Activated T-cell treated with anti-CD3 and anti-CD28 coated beads, Interleukin-2, amount 50 U/mL, for 24 hours (primary cell): ENCODE measurements at places on chromosomes 16 and 17.

DNA sequence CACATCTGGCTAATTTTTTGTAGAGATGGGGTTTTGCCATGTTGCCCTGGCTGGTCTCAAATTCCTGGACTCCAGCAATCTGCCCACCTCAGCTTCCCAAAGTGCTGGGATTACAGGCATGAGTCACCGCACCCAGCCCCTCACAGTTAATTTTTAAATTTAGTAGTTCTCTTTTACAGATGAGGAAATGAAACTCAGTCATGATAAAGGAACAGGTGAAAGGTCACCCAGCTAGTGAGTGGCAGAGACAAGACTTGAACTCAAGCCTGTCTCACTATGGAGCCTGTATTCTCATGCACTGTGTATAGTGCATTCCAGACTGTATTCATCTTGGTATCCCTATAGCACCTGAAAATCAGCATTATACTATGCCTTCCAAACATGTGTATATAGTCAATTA lies 77.1 kb upstream of the WSB1 start:
- no peak for DNase-seq

- DNase-seq = no peak
Measured at GRCh38 chr17:65154770-65155589, 17.8 kb downstream of the RGS9 start.

DNA sequence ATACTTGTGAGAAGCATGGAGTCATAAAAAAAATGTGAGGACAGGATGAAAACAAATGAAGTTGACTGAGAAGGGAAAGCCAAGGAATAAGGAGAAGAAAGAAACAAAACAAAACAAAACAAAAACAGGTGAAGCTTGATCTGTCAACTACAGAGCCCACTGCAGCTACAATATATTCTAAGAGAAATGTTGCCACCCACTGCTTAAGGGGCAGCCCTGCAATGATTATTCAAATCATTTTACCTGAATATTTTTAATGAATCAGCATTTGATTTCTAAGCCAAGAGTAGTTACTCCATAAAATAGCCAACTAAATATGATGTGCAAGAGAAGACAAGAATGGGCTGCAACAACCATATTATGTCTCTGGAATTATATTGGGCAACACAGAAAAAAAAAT lies 252.0 kb upstream of the KIF2B start:
- DNase-seq = no peak

GRCh38 chr17:48490451-48490892 lies 40.3 kb downstream of the HOXB1 start:
- DNase-seq = no peak

- no peak for DNase-seq
Measured at GRCh38 chr17:3722716-3723115, 987 bp upstream of the HASPIN start.

- DNase-seq = no peak
Measured at GRCh38 chr17:73489991-73490390, 154.3 kb downstream of the SDK2 start.

- no peak for DNase-seq
Measured at GRCh38 chr17:2721603-2722002, 10.0 kb upstream of the CLUH start.

DNA sequence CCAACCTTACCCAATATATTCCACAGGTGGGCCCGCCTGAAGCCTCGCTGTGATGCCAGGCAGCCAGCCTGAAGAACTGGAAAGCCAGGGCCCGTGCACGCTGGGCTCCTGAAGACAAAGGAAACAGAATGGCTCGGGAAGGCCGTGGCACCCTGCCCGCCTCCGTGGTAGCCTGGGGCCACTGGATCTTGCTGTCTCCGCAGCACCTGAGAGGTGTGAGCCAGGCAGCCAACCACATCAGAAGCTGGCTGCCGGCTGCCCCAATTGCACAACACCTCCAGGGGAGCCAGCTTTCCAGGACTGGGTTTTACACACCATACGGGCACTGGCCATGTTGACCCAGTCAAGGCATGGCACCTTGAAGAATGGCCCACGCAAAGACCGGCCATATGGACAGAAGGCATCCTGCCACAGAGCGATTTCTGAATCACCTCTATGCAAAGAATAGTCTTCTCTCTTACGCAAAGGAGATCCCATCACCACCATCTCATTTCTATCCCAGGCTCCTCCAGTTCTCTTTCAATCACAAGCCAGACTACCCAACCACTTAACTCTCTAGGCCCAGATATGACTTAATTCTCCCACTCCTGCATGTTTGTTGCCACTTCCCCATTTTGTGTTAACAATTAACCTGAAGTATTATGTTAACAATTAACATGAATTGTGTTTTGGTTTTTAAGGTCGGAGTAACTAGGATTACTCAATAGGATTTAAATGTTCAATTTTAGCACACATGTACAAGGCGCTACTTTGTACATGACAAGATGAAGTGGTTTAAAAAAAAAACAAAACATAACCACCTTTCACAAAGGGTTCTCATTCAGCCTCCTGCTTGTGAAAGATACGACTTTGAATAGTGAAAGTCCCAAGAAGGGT lies 32.1 kb downstream of the ZFHX3 start:
- no peak for DNase-seq

DNA sequence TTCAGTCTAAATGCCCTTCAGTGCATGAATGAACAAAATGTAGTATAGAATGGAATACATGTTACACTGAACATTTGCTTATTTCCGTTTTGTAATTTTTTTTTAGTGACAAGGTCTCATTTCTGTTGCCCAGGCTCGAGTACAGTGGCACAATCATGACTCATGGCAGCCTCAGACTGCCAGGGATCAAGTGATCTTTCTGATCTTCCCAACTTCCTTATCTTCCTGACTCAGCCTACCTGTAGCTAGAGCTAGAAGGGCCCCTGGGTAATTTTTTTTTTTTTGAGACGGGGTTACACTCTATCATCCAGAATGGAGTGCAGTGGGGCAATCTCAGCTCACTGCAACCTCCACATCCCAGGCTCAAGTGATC lies 7.3 kb upstream of the SLX4 start:
- no peak for DNase-seq

- no peak for DNase-seq
Measured at GRCh38 chr17:69447726-69448125, 33.2 kb downstream of the MAP2K6 start.

GRCh38 chr16:83818276-83818675 lies 10.5 kb downstream of the HSBP1 start:
- DNase-seq = no peak

DNA sequence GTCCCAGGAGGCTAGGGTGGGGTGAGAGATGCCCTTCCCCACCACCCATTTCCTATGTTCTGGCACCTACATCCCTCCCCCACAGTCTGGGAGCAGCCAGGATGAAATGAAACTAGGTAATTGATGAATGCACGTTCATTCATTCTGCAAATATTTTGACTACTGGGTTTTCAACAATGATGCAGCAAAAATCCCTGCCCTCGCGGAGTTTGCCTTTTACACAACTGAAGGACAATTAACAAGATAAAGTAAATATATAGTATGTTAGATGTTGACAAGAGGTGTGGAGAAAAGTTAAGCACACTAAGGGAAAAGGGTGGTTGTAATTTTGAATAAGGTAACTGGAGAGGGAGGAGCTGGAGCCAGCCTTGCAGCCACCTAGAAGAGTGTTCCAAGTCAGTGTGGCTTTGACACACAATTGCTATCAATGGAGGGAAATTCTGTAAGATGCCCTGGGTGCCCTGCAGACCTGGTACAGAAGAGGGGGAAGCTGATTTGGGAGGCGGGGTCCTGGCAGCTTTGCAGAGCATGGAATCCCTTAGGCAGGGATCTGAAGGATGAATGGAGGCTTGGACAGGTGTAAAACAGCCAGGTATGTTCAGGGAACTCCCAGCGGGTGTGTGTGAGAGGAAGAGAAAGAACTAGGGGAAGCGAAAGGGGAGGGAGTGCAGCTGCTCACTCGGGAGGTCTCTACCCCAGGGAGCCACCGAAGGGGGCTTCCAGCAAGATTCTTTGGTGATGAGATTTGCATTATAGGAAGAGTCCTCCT lies 2.5 kb downstream of the TMEM92 start:
- no peak for DNase-seq

GRCh38 chr16:67445913-67446907 lies 15.3 kb downstream of the HSD11B2 start:
- DNase-seq = no peak

DNA sequence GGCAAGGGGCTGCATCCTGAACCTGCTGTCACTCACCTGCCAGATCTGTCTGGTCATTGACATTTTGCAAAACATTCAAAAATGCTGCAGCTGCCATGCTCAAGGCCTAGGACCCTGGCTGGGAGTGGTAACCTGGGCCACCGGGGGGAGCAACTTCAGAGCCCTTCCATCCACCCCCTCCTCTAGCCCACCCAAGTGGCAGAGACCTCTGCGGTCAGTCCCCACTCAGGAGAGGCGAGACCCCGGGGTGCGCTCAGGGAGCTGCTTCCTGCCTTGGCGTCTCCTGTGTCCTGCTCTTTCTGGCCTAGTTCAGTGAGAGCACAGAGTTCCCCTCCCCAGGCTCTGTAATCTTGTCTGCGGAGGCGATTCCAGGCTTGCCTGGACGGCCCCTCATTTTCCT lies 108.8 kb downstream of the CCDC182 start:
- DNase-seq = no peak

DNA sequence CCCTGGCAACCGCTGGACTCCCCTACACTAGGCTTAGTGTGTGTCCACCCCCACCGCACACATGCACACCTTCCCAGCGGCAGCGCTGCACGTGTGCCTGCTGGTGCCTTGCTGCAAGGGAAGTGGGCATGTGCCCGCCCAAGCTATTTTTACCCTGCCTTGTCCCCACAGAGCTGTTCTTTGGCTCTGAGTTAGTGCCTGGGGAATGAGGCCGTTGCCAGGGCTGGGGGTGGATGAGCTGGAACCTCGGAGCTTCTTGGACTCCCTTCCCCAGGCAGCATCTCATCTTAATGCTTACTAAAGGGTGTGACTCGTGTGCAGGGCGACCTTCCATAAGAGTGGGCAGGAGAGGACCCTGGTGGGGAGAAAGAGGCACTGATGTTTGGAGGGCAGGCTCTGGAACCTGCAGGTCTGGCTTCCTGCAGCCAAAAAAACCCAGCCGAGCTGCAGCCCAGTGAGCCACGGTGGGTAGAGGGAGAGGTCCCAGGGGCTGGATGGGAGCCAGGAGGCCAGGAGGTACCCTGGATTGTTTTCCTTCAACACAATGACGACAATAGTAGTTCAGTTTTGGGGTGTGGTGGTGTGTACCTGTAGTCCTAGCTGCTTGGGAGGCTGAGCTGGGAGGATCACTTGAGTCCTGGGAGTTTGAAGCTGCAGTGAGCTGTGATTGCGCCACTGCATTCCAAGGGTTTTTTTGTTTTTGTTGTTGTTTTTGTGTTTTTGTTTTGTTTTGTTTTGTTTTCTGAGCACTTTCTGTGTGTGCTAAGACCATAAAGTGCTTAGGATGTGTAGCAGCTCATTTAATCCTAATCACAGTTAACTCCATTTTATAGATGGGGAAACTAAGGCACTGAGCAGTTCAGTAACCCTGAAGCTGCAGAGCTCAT lies 119.1 kb downstream of the RAB11FIP4 start:
- DNase-seq = peak; percentile 70

DNA sequence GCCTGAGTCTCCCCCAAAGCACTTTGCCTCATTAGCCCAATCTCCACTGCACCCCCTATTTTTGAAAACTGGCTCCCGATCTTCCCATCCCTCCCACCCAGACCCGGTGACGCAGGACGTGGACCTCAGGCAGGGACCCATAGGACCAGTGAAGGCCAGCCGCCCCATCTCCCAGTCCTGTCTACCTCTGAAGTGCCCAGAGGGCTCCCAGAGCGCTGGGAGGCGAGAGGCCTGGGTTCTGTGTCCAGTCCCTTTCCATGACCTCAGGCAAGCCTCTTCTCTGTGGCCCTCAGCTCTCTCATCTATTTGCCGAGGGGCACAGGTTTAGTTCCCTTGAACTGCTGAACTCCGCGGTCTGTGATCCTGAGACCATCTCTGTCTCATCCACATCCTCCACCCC lies 714 bp downstream of the TNS4 start:
- no peak for DNase-seq

- no peak for DNase-seq
Measured at GRCh38 chr17:28404461-28404811, 1.6 kb downstream of the SLC46A1 start.

DNA sequence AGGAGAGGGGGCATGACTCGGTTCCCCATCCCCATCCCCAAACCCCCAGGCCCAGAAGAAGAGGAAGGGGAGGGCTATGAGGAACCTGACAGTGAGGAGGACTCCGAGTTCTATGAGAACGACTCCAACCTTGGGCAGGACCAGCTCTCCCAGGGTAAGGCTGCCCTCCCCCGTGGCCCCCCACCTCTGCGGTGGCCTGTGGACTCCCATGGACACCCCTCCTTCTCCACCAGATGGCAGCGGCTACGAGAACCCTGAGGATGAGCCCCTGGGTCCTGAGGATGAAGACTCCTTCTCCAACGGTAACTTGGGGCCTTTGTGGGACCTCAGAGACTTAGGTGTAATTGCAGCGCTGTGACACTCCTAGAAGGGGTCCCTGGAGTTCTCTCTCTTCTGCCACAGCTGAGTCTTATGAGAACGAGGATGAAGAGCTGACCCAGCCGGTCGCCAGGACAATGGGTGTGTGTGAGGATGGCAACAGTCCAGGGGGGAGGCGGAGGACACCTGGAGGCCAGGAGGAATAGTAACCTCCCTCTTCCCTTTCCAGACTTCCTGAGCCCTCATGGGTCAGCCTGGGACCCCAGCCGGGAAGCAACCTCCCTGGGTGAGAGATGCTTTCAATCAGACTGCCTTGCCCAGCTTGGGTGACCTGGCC lies 5.6 kb downstream of the CD19 start:
- DNase-seq = no peak

GRCh38 chr17:8069587-8069860 lies 18.0 kb downstream of the ALOX12B start:
- DNase-seq = no peak

- DNase-seq = no peak
Measured at GRCh38 chr17:1000597-1001461, 3.9 kb downstream of the TIMM22 start.

DNA sequence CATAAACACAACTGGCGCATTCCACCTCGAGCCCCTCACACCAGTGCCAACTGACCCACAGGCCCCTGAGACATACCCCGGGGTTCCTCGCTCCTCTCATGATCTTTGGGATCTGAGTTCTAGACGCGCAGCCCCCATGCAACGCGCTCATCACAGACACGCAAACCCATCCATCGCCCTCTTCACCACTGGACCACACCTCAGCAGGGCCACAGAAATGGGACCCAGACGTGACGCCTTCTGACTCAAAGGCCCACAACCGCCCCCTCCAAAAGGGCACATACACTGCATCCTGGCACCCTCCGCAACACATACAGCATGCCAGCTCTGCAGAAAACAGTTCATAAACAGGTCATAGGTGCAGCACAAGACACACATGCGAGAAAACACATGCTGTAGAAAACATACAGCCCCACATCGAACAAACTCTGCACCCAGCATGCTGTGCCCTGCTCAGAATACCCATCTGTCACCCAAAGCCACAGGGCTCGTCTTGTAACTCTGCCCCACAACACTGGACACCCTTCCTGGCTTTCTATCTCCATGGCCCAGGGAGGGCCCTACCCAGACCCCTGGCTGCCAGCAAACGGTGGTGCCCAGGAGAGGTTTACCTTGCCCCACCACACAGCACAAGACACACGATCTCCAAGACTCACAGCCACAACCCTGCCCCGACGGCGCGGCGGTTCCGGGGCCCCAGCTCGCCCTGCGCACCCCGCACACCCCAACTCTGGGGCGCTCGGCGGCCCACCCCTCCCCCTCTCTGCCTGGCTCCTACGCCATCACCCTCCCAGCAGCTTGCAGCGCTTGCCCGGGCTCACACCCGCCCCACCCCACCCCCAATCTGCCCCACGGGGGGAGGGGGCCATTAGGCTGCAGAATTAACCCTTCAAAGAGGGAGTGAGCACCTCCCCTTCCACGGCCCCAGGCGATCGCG lies 887 bp downstream of the ZBTB4 start:
- DNase-seq = peak; percentile 72

- no peak for DNase-seq
Measured at GRCh38 chr17:81050645-81051625, 16.0 kb downstream of the BAIAP2 start.
